ENCODE measurements at places on chromosomes 7 and 10. TPM values are rescaled to one million over a fixed set of nuclear protein-coding genes. Genes with fewer than 3 reads are reported as not detected.

VAX1 gene
- total RNA-seq: not detected

MPP7 gene
- 22.7 TPM for total RNA-seq

HTR5A gene
- total RNA-seq: not detected

LRRC4 gene
- total RNA-seq: 0.57 TPM

LRCH4 gene
- 305 TPM for total RNA-seq

CUZD1 gene
- 0.82 TPM for total RNA-seq

CUTC gene
- total RNA-seq: 17.1 TPM

OR2A2 gene
- total RNA-seq: not detected

SMIM30 gene
- total RNA-seq: 10.8 TPM

REEP3 gene
- total RNA-seq: 21.1 TPM

CACNB2 gene
- total RNA-seq: not detected

Measured in T-helper 17 cell (primary cell).